Natural killer cell (primary cell): ENCODE measurements at places on chromosomes 16 and 17. TPM values are rescaled to one million over a fixed set of nuclear protein-coding genes. Genes with fewer than 3 reads are reported as not detected.

FOXO3B gene
- 3.6 TPM for total RNA-seq

- H3K27ac ChIP-seq, result no peak overlapping the region
- DNase-seq, result no peak
- no peaks in the 10 kb centered on the region for H3K36me3 ChIP-seq
- H3K4me3 ChIP-seq, result no peak overlapping the region
- no peaks in the 10 kb centered on the region for H3K4me1 ChIP-seq
Measured at GRCh38 chr16:19660432-19660831, 57.6 kb downstream of the KNOP1 start.

- H3K36me3 ChIP-seq, result no peaks in the 10 kb centered on the region
- H3K4me3 ChIP-seq, result no peak overlapping the region
- no peak for DNase-seq
- no peak overlapping the region for H3K27ac ChIP-seq
Measured at GRCh38 chr17:78365561-78366108, 5.8 kb upstream of the SOCS3 start.

- no peak overlapping the region for H3K4me3 ChIP-seq
- DNase-seq, result no peak
- no peaks in the 10 kb centered on the region for H3K36me3 ChIP-seq
- H3K4me1 ChIP-seq, result peaks cover 40% of the 10 kb centered on the region
- H3K27me3 ChIP-seq, result no peaks in the 10 kb centered on the region
Measured at GRCh38 chr17:45171338-45172231, 9.9 kb downstream of the HEXIM2 start.

DNA sequence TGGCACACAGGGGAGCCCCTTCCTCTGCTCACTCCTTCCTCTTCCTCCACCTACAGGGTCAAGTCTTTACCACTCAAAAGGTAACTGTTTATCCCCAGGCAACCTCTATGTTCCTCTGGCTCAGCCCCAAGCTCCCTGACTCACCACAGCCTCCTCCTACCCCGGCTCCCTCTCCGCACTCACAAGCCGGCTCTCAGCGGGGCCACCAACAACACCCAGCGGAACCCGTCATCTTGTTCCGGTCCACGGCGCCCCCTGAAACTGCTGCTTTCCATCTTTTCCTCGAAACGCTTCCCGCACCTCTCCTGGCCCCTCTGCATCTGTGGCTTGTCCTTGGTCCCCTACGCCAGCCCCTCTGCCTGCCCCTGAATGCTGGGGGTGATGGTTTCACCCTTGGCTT, 58.4 kb downstream of the NXN start:
- H3K36me3 ChIP-seq, result no peaks in the 10 kb centered on the region
- no peaks in the 10 kb centered on the region for H3K4me1 ChIP-seq
- no peak overlapping the region for H3K27ac ChIP-seq

GRCh38 chr17:46756081-46756735, 62.3 kb downstream of the WNT3 start:
- H3K27ac ChIP-seq, result peak overlapping the region; percentile 27
- no peaks in the 10 kb centered on the region for H3K4me1 ChIP-seq
- no peak overlapping the region for H3K4me3 ChIP-seq
- no peak for DNase-seq
- H3K27me3 ChIP-seq, result no peaks in the 10 kb centered on the region
- peaks cover 54% of the 10 kb centered on the region for H3K36me3 ChIP-seq

DNA sequence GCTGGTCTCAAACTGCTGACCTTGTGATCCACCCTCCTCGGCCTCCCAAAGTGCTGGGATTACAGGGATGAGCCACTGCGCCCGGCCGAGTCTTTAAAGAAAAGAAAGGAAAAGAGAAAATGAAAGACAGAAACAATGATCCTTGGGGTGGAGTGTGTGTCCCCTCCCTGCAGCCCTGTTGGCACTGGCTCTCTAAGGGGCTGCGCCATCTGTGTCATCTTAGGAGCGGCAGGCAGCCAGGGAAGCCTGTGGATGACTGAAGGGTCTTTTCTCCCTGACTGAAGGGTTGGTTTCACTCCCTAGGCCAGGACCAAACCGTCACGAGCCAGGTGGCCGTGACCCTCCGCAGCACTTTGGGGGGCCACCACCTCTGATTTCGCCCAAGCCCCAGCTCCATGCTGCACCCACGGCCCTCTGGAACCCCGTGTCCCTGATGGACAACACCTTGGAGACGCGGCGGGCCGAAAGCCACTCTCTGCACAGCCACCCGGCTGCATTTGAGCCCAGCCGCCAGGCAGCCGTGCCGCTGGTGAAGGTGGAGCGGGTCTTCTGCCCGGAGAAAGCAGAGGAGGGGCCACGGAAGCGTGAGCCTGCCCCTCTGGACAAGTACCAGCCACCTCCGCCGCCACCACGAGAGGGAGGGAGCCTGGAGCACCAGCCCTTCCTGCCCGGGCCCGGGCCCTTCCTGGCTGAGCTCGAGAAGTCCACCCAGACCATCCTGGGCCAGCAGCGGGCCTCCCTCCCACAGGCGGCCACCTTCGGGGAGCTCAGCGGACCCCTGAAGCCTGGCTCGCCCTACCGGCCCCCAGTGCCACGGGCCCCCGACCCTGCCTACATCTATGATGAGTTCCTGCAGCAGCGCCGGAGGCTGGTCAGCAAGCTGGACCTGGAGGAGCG, 27.7 kb downstream of the GINS2 start:
- no peak for DNase-seq
- H3K36me3 ChIP-seq, result peaks cover 89% of the 10 kb centered on the region
- no peaks in the 10 kb centered on the region for H3K4me1 ChIP-seq
- H3K27me3 ChIP-seq, result no peaks in the 10 kb centered on the region

DNA sequence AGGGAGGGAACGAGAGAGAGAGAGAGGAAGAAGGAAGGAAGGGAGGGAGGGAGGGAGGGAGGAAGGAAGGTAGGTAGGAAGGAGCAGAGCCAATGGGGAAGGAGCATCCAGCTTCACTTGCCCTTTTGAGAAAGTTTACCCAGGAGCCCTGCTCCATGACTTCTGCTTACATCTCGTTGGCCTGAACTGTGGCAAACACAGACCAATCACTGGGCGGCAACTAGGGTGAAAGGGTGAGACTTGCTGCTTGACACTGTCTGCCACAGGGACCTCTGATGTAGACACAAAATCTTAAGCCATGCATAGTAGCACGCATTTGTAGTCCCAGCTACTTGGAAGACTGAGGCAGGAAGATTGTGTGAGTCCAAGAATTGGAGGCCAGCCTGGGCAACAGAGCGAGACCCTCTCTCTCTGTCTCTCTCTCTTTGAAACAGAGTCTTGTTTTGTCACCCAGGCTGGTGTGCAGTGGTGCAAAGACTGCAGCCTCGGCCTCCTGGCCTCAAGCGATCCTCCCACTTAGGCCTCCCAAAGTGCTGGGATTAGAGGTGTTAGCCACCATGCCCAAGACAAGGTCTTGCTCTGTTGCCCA, 19.5 kb upstream of the TUBG2 start:
- peaks cover 16% of the 10 kb centered on the region for H3K4me1 ChIP-seq
- no peak overlapping the region for H3K27ac ChIP-seq
- no peak for DNase-seq
- no peak overlapping the region for H3K4me3 ChIP-seq
- no peaks in the 10 kb centered on the region for H3K27me3 ChIP-seq

- H3K36me3 ChIP-seq, result no peaks in the 10 kb centered on the region
- no peaks in the 10 kb centered on the region for H3K27me3 ChIP-seq
- peak overlapping the region; percentile 99 for H3K27ac ChIP-seq
- no peak for DNase-seq
- H3K4me3 ChIP-seq, result peak overlapping the region; percentile 72
- peaks cover 22% of the 10 kb centered on the region for H3K4me1 ChIP-seq
Measured at GRCh38 chr17:82291582-82292250, 18.2 kb upstream of the CSNK1D start.

DNA sequence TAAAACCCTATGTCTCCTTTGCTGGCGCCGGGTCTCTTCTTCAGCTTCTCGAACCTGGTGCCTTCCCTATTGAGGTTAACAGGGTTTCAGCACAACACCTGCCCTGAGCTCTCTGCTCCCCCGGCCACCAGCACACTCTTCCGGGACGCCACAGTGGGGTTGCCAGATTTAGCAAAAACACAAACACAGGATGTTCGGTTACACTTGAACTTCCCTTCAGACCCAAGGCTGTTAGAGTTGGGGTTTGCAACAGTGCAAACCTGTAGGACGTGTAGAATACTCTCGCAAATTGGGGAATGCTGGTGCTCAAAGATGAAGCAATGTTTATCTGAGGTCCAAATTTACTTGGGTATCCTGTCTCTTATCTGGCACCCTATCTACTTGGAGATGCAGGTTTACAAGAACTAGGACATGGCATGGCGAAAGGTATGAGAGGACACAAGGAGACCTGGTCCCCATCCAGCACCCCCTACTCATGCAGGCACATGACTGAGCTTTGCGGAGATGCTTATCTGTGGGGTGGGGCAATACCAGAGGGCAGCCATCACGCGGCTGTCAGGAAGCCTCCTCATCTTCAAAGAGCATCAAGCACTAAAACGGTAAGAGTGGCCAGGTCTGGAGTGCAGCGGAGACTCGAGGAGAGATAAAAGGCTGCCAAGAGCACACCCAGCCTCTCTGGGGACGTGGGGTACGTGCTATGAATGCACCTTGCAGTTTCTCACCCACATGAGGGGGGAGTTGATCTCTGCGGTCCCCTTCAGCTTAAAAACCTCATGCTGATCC, 52.8 kb downstream of the SDK2 start:
- H3K4me3 ChIP-seq, result no peak overlapping the region
- DNase-seq, result peak; percentile 41
- H3K27me3 ChIP-seq, result peaks cover 15% of the 10 kb centered on the region
- H3K36me3 ChIP-seq, result no peaks in the 10 kb centered on the region

GRCh38 chr17:78492116-78492799, 84.9 kb downstream of the DNAH17 start:
- H3K4me1 ChIP-seq, result no peaks in the 10 kb centered on the region
- no peak for DNase-seq
- H3K36me3 ChIP-seq, result no peaks in the 10 kb centered on the region
- H3K27ac ChIP-seq, result no peak overlapping the region
- no peak overlapping the region for H3K4me3 ChIP-seq

- H3K4me3 ChIP-seq, result peak overlapping the region; percentile 74
- peak overlapping the region; percentile 99 for H3K27ac ChIP-seq
- no peaks in the 10 kb centered on the region for H3K36me3 ChIP-seq
- no peaks in the 10 kb centered on the region for H3K27me3 ChIP-seq
- DNase-seq, result peak; percentile 31
- H3K4me1 ChIP-seq, result peaks cover 32% of the 10 kb centered on the region
Measured at GRCh38 chr16:81005610-81006161, 999 bp downstream of the CMC2 start.

DNA sequence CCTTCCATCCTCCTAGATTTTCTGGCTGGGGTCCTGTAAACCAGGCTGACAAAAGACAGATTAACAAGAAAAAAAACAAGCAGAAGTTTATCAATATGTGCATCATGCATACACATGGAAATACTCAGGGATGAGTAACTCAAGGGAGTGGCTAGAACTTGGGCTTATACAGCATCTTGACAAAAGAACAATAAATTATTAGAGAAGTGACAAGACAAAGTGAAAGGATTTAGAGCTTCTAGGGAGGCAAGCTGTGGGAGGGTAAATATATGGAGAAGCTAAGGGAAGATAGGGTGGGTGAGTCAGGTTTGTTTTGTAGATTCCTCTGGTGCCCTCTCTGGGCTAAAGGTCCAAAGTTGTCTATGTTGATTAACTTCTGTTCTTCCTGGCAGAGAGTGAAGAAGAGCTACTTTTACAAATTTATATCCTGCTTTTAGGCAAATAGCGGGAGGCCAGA, 48.0 kb upstream of the NDRG4 start:
- peaks cover 11% of the 10 kb centered on the region for H3K4me1 ChIP-seq
- H3K27ac ChIP-seq, result no peak overlapping the region
- H3K36me3 ChIP-seq, result no peaks in the 10 kb centered on the region
